ENCODE measurements at places on chromosomes 3 and 15.

- no peak for DNase-seq
Measured at GRCh38 chr3:186107215-186108105, 1.4 kb downstream of the ETV5 start.

DNA sequence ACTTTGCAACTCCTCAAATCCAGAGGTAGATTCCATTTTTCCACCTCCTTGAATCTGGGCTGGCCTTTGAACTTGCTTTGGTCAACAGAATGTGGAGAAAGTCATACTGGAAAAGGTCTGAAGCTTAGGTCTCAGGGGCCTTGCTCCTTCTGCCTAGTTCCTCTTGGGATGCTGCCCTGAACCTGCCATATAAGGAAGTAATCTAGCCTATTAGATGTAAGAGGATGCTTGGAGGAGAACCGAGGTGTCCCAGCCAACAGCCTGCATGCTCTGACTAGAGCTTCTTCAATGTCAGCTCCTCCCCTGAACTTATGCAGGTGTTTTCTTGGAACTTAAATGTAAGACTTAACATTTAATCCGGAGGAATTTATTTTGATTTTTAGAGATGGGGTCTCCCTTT is 2.0 kb upstream of the TMED3 start:
- DNase-seq: no peak

DNA sequence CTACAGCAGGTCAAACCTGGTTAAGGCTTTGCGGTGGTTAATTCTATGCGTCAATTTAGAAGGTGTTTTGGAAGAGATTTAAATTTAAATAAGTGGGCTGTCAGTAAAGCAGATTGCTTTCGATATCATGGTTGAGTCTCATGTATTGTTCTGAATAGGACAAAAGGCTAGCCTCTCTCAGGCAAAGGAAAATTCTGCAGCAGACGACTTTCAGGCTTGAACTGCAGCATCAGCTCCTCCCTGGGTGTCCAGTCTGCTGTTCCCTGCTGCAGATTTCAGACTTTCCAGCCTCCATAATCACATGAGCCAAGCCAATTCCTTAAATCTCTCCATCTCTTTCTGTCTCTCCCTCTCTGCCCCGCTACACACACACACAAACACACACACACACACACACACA is 143.2 kb downstream of the TUSC7 start:
- no peak for DNase-seq

DNA sequence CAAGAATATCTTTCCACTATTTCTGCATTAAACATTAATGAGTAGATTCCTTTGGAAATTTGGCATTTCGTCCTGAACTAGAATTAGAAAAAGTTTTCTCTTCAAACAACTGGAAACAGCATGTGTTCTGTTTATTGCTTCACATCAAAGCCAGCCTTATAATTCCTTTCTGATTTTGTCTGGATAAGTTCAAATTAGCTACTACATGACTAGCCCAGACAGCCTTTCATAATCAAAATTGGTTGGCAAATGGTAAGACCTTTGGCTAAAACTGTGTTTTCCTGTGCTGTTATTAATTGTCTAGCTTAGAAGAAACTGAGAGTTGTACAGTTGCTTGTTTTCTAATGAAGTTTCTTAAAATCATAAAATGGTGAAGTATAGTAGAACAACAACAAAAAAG is 52.7 kb upstream of the P3H2 start:
- DNase-seq: no peak

- DNase-seq: no peak
Measured at GRCh38 chr15:70766597-70766996, 3.2 kb upstream of the UACA start.

DNA sequence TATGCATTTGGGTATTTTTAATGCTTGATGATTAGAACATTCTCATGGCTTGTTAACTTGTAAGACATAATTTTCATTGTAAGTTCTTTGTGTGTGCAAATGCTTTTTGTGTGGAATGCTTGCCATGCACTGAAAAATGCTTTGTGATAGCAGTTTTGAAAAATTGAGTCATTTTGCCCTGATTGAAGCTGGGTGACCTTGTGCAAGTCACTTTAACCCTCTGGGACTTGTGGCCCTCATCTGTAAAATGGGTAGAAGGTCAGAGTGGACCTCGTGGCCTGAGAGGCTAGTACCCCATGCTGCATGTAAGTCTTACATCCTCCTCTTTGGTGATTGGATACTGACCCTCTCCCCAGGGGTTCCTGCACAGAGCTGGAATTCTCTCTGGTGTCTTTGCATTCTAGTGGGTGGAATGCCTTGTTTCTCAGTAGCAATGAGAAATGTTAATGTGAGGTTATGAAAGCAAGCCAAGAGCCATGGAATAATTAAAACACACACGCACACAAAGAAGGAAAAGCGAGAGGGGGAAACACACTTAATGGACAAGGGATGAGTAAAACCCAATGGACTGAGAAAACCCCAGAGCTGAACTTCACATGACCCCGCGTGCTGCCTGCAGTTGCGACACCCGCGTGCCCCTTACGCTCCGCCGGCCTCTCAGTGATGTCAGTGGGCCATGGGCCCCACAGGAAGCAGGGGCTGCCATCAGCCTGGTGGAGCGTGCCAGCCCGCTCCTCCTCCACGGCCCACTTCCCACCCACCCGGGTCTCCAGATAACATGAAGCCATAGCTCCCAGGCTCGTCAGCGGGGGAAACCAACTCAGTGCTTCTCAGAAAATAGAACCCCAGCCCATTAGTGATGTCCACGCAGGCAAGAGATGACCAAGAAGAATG is 44.0 kb downstream of the SMAD3 start:
- DNase-seq: no peak

GRCh38 chr15:64044300-64045100 is 1.8 kb downstream of the DAPK2 start:
- no peak for DNase-seq

DNA sequence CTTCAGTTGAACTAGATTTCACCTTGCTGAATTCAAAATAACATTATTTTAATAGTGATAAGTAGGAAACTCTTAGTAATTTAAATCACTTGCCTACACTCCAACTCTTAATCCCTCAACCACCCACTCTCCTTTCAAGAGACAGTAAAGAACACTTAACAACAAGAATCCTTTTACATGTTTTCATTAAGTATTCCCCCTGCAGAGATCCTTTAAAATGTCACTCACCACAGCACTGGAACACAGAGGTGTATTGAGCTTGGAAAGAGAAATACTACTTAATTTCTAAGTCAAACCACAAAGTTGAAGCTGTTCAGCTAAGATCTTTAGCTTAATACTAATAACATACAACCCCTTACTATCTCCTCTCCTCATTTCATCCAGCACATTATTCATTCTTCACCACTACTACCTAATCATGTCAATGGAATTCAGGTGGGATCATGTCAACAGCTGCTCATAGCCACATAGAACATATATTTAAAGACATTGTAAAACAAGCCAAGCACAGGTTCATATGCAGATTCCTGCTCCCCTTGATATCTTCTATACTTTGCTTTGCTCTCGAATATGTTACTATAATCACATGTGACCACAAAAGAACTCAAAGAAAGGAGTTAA is 40.5 kb downstream of the IMPG2 start:
- no peak for DNase-seq

GRCh38 chr15:33341953-33342352 is 31.2 kb downstream of the RYR3 start:
- DNase-seq: no peak

GRCh38 chr15:55942332-55942731 is 51.1 kb downstream of the NEDD4 start:
- DNase-seq: no peak

DNA sequence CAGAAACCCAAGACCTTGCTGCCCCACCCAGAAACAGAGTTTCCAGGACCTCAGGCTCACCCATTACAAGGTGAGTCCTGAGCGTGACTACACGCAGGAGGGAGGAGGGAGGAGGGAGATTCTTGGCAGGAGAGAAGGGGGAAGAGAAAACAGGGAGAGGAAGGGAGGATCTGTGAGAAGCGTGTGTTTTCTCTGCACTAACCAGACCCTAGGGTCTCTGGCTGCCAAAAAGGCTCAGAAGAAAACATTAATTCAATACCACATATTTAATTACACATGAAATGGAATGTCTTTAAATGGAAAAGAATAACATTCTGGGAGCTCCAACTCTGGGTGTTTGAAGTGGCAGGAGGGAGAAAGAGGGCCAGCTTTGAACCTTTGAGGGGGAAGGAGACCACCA is 309.0 kb downstream of the NTRK3 start:
- no peak for DNase-seq

- no peak for DNase-seq
Measured at GRCh38 chr15:68295014-68295805, 17.7 kb downstream of the FEM1B start.

DNA sequence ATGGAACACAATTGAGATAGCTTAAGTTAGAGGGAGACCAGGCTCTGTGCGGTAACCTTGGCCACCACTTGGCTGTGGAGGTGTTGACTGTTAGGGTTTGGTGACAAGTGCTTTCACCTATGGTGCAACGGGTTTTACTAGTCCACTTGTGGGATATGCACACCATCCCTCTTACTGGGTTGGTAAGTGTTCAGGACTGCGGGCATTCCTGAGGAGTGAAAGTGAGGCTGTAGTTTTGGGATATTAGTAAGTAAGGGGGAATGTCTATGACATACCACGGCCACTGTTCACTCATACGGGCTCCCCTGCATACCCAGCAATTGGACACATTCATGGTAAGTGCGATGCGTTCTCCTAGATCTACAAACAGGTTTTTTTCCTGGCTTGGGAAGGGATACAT is 8.0 kb upstream of the RAD54L2 start:
- no peak for DNase-seq

- no peak for DNase-seq
Measured at GRCh38 chr3:128505771-128506170, 12.8 kb upstream of the GATA2 start.

DNA sequence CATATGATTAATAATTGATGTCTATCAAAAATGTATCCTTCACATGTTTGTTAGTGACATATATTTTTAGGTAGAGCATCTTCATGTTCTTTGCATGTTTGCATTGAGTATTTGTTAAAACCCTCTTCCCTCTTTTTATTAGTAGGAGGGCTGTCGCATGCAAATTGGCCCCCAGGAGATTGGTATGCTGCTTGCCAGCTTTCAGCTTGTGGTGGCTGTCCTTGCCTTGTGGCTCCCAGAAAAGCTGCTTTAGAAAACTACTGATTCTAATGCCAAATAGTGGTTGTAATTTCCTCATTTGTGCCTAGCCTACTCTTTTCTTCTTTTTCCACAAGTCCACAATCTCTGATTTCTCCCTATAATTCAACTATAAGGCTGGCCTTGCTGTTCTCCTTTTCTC is 886.8 kb downstream of the VGLL3 start:
- no peak for DNase-seq

GRCh38 chr3:36866368-36866767 is 78.5 kb downstream of the TRANK1 start:
- no peak for DNase-seq

DNA sequence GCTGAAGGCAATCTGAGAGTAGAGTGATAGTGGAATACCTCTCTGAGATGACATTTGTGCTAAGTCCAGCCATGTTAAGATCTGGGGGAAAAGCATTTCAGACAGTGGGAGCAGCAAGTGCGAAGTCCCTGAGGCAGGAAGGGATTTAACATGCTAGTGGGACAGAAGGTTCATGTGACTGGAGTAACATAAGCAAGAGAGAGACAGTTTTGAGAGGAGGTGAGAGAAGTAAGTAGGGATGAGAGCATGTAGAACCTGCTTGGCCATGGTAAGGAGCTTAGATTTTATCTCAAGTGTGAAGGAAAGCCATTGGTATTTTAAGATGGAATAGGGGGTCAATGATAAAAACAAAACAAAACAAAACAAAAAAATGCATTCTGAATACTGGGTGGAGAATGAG is 358.6 kb upstream of the KCNH8 start:
- no peak for DNase-seq

GRCh38 chr3:80734483-80734882 is 966.7 kb upstream of the ROBO1 start:
- DNase-seq: no peak

DNA sequence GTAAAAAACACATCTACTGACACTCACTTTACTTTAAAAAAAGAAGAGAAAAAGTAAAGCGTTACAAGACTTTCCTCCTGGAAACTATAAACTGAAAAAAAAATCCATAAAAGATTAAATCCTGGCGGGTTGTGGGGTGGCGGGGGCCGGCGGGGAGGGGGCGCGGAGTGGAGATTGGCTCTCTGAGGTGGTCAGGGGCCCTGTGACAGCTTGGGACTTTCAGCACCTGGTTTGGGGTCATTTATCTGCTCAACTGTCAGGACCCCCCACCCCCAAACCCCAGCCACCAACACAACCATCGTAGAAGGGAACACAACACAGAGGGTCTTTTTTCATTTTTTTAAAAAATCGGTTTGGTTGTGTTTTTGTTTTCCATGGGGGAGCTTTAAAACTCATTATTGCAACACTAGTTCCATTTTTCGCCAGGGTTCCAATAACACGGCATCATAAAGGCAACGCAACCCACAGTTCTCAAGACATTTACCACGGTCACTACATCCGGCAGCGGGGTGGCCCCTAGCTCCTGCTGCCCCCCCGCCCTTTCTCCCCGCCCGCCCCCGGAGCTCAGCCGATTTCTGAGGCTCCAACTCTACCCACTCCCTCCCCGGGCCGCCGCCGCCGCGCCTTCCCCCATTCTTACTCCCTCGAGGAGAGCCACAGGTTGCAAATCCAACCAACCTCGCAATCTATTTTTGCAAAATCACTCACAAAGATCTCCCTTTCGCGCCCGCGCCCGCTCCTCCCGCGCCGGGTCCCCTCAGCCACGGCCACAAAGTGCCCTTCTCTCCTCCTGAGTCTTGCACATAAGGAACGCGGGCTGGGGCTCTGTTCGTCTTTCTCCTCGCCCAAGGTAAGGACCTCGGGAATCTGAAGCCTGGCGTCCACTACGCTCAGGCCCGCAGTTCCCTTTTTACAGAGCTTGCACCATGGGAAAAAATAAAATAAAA is 1.8 kb downstream of the BCL6 start:
- no peak for DNase-seq

GRCh38 chr3:51686512-51687215 is 15.6 kb downstream of the TEX264 start:
- DNase-seq: no peak

GRCh38 chr3:128155616-128156360 is 2.5 kb downstream of the EEFSEC start:
- DNase-seq: no peak

DNA sequence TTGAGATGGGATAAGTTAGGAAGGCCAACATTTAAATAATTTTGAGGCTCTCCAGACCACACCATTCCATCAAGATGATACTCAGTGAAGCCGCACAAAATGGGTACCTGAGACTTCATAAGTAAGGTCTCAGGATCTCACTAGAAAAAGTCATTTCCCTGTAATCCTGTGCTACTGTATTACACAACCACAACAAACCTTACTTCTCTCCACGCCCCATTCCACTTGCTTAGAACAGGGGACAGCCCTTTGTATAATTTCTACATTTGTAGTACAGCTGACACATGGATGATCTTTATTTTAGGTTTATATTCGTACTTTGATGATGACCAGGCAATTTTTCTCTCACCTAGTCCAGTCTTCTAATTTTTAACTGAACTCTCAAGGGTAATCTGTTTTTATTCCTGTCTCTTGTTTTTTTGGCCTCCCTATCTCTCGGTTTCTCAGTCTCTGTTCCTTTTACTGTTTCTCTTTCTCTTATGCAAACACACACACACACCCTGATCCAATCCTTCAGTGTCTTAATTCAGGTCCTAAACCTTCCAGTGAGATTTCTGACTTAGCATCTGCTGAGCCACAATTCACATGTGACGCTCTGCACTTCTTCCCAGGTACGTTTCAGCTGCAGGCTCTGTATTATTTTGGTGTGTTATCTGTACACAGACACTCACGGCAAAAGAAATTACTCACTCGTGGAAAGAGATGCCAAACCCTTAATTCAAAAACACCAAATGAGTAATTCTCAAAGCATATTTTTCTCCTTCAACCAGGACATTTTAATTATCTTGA is 223.2 kb upstream of the THBS1 start:
- no peak for DNase-seq

GRCh38 chr15:47720555-47720954 is 3.2 kb downstream of the SEMA6D start:
- no peak for DNase-seq
